ENCODE measurements at places on chromosomes 13 and 19.

- no peak for DNase-seq
Observed at GRCh38 chr13:95749545-95749944, 72.6 kb downstream of the DNAJC3 start.

- no peak for DNase-seq
Observed at GRCh38 chr13:39105110-39105509, 66.9 kb downstream of the NHLRC3 start.

DNA sequence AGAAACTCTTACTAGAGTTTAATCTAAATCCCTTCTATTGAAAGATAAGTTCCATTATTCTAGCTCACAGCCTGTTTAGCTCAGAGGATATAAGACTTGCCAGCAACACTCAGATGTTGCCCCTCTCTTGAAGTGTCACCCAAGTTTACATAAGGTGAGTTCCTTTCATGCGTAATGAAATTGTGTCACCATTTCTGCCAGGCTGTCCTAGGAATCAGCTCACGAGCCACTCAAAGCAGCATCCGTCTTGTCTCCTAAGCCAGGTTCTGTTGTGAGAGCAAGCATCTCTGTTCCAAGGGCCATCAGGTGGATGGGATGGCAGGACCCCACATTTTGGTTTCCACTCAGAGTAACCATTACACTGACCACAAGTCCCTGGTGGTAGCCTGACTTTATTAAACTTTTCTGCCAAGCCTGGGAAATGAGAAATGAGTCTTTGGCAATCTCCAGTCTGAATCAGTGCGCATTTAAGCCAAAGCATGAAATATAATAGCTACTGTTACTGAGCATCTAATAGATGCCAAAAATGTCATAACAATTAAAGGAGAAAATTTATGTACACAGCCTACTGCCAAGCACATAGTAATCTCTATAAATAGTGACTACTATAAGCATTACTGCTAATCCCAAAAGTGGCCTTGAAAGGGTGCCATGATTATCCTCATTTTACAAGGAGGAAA lies 179.6 kb upstream of the MIR17HG start:
- DNase-seq, result peak; percentile 30

DNA sequence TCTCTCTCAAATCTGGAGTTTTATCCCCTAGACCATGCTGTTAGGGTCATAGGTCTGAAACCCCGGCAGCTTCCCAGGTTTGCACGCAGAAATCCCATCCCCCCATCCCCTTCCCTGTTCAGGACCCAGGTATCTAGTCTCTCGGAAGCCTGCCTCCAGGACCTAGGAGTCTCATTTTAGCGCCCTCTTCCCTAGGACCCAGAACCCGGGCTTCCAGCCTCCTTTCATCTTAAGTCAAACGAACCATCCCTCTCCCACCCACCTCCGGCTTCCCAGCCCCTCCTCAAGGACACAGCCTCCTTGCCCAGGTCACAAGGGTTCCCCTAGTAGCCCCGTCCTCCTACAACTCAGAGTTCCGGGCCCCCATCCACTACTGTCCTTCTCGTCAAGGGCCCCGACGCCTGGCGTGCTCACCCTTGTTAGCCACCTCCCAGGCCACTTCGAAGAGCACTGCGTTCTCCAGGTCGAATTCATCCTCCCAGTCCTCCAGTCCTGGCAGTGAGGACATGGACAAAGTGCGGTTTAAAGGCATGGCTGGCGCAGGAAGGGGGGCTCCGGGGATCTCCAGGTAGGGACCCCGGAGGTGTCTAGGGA lies 431 bp downstream of the GYS1 start:
- no peak for DNase-seq

- no peak for DNase-seq
Observed at GRCh38 chr13:59182241-59182640, 981.5 kb downstream of the DIAPH3 start.

DNA sequence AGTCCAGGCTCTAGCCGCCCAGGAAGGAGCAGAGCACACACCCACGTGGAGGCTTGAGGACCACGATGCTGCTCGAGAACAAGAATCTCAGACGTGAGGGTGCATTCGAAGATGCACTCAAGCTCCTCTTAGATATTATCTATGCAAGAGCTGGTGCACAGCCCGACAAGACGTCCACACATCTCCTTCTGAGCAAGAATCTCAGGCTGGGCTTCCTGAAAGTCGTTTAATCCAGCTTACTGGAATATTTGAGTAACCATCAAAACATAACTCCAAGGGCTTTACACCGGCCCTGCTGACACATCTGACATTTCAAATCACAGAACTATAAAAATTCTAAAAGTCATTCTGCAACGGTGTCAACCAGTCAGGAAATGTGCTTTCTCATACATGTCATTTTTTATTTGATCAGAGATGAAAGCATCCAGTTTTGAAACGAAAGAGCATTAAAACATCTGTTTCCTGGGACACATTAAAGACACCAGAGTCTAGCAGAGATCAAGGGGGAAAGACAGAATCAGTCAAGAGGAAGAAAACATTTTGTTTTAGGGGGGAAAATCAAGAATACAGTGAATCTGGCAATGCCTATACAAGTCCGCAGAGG lies 177.7 kb upstream of the IRS2 start:
- DNase-seq, result no peak

- DNase-seq, result no peak
Observed at GRCh38 chr13:97904059-97904458, 49.4 kb upstream of the IPO5 start.

DNA sequence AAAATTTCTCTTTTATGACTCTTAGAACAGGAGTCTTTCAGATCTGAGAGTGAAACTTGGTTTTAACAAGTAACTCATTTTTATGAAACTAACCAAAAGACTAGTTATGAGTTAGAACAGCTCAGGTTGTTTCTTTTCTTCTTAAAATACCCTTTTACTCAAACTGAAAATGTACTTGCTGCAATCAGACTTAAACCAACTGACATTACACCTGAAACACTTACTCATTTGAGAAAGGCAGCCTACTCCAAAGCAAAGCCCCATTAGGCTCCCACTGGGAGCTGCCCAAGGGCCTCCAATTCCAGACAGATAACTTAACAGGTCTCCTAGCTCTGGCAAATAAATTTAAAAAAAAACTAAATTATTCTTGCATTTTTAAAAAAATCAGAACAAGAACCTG lies 3.6 kb downstream of the FOXO1 start:
- no peak for DNase-seq

DNA sequence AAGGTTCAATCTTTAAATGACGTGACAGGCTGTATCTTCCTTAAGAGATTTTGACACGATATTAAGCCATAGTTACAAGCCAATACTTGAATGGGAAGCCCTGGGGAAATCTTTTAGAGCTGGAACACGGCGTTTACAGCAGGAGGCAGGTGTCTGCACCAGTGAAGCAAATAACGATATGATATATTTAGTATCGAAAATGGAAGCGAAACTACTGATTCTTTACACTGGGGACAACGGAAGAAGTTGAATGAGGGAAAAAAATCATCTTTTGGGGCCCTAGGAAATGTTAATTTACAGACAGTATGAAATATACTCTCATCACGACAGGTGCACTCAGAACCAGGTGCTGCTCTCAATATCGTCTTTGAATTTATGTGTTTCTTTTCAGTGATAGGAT lies 793.9 kb upstream of the PCDH20 start:
- DNase-seq, result no peak

GRCh38 chr13:79456656-79457365 lies 24.1 kb upstream of the NDFIP2 start:
- DNase-seq, result no peak

DNA sequence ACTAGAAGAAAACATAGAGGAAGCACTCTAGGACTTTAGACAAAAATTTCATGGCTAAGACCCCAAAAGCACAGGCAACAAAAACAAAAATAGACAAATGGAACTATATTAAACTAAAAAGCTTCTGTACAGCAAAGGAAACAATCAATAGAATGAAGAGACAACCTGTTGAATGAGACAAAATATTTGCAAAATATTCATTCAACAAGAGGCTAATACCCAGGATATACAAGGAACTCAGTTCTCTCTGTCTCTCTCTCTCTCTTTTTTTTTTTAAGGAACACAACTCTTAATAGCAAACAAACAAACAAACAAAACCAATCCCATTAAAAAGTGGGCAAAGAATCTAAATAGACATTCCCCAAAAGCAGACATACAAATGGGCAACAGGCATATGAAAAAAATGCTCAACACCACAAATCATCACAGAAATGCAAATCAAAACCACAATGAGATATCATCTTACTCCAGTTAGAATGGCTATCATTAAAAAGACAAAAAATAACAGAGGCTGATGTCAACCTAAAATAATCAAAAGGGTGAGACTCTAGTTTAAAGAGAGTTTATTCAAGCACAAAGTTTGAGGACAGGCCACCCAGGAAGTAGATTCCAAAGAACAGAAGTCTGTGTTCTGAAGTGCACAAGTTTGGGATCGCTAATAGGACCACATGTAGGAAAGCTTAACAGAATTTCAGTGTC lies 27.1 kb upstream of the SLC7A9 start:
- DNase-seq, result peak; percentile 13

DNA sequence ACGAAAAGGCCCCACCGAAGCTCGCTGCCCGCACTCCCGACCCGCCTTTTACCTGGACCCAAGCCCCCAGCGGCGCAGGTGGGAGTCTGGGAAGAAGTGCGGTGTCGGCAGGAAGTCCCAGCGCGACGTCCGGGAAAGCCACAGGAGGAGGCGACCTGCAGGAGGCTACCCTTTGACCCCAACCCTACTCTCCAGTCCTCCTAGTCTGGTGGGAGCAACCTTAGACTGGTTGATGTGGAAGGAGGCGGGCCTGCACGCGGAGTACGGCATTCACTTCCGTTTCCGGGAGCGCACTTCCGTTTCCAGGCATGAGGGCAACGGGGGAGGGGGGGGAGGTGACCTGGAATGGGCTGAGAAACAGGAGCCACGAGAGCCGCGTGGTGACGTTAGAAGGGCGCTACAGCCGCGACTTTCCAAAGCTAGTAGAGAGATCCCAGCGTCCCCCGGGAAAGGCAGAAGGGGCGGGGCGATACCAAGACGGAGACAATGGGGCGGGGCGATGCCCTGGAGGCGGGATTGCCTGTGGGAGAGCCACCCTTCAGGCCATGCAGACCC lies 28.5 kb downstream of the ZNF266 start:
- DNase-seq, result peak; percentile 87

DNA sequence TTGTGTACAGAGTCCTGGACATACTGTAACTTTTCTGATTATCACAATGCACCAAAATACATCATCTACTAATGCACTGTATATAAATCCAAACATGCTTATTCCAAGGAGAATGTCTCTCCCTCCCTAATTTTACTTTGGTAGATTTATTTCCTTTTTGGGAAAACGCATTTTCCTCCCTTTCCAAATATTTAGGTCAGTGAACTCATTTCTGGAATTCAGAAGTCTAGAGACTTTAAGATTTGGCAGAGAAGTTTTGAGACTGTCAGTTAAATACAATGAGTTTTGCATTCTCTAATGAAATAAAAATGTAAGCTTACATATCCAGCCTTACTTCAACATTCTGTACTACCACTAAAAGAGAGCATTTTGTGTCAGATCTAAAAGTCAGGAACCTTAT lies 165.8 kb upstream of the EDNRB start:
- no peak for DNase-seq

- no peak for DNase-seq
Observed at GRCh38 chr19:42552086-42553065, 24.1 kb upstream of the CEACAM1 start.

DNA sequence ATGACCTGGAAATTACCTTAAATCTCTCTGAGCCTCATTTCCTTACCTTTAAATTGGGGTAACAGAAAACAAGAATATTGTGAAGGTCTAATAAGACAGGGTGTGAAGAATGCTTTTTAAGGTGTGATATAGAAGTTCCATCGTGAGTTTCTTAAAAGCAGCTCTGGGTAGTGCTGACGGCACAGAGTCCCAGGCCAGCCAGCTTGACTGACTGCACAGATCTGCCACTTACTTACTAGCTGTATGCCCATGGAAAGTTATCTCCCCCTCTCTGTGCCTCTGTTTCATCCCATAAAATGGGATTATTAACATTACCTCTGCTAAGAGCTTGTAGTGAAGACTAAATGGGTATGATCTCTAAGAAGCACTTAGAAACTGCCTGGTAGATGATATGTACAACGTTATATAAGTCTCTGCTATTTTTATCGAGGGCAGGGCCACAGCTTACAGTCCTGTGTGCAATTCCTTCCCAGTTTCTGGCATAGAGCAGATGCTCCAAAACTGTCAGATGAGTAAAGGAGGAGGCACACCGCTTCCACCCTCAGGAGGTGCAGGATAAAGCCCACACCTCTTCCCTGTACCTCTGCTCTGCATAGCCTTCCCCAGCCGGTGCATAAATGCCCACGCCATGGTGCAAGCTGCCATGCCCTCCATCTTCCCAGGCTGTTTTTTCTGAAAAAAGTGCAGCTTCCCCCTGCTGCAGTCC lies 99.6 kb downstream of the MBNL2 start:
- no peak for DNase-seq

GRCh38 chr13:87680298-87680697 lies 9.1 kb downstream of the SLITRK5 start:
- DNase-seq, result no peak

- peak; percentile 93 for DNase-seq
Observed at GRCh38 chr13:23321535-23322241, 111.8 kb downstream of the SACS start.

- DNase-seq, result no peak
Observed at GRCh38 chr13:53041968-53042516, 13.4 kb downstream of the OLFM4 start.

- DNase-seq, result no peak
Observed at GRCh38 chr19:46390866-46391265, 22.5 kb downstream of the CCDC8 start.

DNA sequence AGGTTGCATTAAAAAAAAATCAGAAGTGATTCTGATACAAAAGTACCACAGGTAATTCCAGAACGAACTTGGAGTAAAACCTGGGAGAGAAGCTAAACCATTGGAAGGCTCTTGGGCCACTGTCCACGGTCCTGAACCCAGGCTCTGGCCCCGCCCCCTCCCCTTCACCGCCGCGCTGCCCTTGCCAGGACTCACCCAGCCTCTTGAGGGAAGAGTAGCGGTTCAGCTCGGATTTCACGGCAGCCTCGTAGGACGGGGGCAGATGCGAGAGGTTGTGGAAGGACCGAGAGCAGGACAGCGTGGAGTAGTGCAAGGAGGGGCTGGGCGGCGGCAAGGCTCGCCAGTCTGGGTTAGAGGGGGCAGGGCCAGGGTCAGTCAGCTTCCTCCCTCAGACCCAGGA lies 5.7 kb downstream of the SHISA7 start:
- DNase-seq, result peak; percentile 49

GRCh38 chr13:111339366-111340143 lies 19.1 kb downstream of the TEX29 start:
- DNase-seq, result no peak

- no peak for DNase-seq
Observed at GRCh38 chr19:45547965-45548609, 36.5 kb downstream of the OPA3 start.

All from fibroblast of skin of right quadriceps (primary cell).